Fibroblast of skin of scalp (primary cell): ENCODE measurements at places on chromosomes 7 and 10.
A peak's percentile ranks its signal among the peaks of the same experiment; 100 is the strongest.

GRCh38 chr10:132560241-132560731 lies 22.7 kb downstream of the INPP5A start:
- DNase-seq: no peak

- DNase-seq: peak; percentile 62
Observed at GRCh38 chr10:30784524-30784896, 155.0 kb upstream of the LYZL2 start.

GRCh38 chr10:56679578-56679977 lies 318.5 kb upstream of the ZWINT start:
- DNase-seq: no peak

GRCh38 chr10:86049442-86049841 lies 317.2 kb downstream of the GRID1 start:
- no peak for DNase-seq

GRCh38 chr7:135770139-135770710 lies 21.6 kb upstream of the FAM180A start:
- no peak for DNase-seq

DNA sequence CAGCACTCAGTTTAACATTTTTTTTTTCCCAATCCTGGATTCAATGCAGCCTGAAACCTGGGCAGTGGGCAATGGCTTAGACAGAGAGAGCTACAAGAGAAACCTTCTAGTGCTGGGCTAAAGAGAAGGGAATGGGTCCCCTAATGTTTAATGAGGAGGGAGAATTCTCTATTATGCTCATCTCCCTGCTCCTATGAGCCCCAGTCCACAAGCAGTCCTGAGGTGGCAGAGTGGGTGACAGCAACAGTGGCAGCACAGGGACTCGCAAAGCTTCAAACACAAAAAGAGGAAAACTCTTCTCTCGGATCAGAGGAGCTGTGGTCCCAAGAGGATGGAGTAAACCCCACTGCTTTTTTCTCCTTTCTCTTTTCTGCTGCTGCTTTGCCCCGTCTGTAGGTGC lies 36.5 kb downstream of the COBL start:
- DNase-seq: no peak

DNA sequence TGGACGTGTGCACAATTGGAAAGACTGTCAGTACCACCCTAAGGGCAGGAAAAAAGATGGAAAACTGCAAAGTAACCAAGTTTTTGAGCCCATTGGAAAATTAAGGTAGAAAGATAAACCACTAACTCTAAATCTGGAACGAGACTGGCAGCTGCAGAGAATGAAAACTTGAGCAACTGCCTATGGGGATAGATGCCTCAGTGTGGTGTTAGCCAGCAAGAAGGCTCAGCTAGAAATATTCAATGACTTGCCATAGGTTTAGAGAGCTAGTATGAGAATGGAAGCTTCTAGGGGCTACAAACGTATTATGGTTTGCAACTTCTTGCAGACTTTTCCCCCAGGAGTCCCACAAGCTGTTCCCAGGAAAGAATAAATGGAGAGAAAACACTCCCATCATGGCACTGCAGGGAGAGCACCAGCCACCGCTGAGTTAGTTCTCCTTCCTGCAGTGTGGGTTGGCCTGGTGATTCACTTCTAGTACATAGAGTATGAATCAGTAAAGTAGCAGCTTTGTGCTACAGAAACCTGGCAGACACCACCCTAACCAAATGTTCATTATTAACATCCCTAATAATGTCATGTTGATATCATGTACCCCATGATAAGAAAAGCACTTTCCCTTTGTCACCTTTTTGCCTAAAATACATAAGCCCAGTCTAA lies 372.4 kb upstream of the VWC2 start:
- no peak for DNase-seq

DNA sequence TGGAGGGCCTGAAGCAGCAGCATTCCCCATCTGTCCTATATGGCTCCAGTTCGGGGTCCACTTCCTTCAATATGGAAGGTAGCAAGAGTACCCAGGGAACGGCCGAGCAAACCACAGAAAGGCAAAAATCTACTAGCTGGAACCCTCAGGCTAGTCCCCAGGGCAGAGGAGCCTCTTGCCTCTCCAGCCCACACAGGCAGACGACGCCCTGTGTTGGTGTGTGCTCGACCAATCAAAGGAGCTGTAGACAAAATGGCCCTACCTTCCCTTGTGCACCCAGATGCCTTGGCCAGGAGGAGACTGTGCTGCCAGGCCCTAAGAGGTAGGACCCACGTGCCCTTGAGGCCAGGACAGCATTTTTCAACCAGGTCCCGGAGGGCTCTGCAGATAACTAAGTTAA lies 91.5 kb downstream of the FAM53B start:
- DNase-seq: no peak

DNA sequence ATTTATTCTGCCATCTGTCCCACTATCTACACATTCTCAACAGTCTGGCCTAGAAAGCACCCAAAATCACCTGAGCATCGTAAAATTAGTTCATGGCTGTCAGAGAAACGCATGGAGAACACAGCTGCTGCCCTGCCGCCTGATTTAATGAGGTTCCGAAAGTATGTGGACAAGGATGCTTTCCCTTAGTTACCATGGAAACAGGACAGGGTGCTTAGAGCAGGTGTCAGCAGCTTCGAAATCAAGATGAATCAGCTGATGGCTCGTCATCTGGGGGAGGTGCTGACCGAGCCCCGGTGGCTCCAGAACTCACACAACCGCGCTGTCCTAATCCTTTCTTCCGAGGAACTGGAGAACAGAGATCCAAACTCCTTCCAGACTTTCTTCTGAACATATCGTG lies 151.5 kb downstream of the TEX36 start:
- DNase-seq: no peak

DNA sequence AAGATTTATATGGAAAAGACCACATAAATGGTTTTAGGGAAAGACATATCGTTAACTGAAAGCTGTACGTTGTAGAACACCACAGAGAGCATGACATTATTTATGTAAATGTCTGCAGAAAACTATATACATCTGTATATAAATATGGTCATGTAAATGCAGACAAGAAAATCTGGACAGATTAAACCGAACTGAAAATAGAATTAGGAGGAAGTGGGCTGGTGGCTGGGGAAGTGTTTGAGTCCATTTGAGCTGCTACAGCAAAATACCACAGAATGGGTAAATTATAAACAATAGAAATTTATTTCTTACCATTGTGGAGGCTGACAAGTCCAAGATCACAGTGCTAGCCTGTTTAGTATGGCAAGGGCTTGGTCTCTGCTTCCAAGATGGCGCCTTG lies 56.3 kb upstream of the USP6NL start:
- DNase-seq: no peak

GRCh38 chr7:94183289-94183749 lies 179.2 kb upstream of the BET1 start:
- DNase-seq: peak; percentile 99

DNA sequence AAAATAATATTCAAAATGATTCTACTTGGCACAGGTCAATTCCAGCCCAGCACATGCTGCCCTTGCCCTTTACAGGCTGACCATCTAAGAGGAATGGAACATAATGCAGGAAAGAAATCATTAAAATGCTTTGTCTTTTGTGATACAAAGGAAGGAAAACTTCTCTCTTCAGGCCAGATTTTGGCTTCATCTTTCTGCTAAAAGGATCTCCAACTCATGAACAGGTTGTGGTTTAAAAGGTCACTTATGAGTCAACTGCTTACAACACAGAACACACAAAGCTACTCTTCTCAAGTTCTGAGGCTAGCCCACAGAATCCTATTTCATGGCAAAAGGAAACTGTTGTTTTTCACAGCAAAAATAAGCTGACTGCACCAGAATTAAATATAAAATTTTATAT lies 197.1 kb downstream of the DOCK4 start:
- DNase-seq: no peak

- no peak for DNase-seq
Observed at GRCh38 chr7:44616545-44616944, 10.1 kb downstream of the OGDH start.

GRCh38 chr7:11557627-11558026 lies 274.4 kb downstream of the THSD7A start:
- peak; percentile 31 for DNase-seq

- DNase-seq: peak; percentile 12
Observed at GRCh38 chr7:72925546-72926120, 738 bp downstream of the POM121 start.

DNA sequence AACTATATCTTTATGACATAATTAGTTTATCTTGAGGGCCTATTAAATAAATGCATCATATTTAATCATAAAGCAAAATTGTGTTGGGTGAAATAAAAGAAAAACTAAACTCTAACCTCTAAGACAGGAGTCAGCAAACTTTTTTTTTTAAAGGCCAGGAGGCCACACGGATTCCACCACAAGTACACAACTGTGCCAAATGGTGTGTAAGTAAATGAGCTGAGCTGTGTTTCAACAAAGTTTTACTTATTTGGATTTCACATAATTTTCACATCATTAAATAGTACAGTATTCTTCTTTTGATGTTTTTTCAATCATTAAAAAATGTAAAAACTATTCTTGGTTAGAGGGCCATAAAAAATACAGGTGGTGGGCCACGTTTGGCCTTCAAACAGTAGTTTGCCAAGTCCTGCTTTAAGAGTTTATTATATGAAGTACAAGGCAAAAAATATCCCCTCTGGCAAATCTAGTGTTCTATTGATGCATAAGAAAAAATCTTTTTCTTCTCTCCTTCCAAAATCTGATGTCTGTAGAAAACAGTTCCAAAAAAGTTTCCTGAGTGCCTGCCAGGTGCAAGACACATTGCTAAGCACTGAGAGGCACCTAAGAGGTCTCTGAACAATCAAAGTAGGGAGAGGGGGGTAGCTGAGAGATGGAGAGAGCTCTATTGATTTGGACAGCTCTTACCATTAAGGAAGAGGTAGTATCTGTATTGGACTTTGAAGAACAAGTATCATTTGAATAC lies 26.5 kb upstream of the SPOCK2 start:
- no peak for DNase-seq
